ENCODE measurements at places on chromosomes 6 and 20.
A peak's percentile ranks its signal among the peaks of the same experiment; 100 is the strongest.

DNA sequence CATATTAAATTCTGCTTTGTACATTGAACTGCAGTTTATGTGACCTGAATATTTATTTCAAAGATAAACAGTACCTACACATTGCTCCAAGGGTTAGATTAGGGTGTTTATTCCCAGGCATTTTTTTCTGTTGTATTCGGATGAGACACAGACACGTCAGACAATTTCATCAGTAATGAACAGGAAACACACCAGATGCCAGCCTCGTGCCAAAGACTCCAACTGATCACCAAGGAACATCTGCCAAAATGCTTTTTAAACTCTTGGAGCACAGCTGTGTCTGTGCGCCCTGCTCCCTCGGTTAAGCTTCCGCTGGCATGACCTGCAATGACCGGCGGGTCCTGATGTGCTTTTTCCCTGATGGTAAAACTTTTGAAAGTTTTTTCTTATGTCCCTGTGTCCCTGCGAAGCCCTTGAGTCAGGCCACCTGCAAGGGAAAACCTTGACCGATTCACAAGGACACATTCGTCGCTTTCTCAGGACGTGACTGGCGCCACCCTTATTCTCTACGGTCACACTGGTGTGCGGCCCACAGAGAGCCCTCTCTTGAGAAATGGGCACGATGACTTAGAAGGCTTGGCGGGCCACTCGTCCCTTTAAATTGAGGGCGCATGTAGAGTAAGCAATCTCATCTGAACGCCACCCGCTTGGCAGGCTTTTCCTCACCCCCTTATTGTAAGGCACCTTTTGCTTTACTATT lies 173.9 kb downstream of the QKI start:
- DNase-seq: peak; percentile 45

- DNase-seq: no peak
Measured at GRCh38 chr6:117451671-117452070, 25.9 kb upstream of the ROS1 start.

DNA sequence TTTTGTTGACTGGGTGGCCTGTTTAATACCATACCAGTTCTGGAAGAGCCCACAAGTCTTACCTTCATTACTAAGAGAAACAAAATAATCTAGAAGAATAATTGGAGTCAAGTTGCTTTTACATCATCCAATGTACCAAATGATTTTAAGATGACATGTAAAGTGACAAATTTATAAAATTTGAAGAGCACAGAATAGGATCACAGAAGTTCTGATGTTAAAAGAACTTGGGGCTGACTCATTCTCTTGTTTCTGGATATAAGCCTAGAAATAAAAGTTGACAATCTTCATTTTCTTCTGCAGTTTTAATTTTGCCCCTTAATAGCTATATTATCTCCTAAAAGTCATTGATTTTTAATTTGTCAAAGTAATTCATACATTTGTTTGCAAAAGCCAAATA lies 317.5 kb upstream of the MARCKS start:
- DNase-seq: no peak

GRCh38 chr20:41798930-41799502 lies 180.8 kb upstream of the CHD6 start:
- no peak for DNase-seq

DNA sequence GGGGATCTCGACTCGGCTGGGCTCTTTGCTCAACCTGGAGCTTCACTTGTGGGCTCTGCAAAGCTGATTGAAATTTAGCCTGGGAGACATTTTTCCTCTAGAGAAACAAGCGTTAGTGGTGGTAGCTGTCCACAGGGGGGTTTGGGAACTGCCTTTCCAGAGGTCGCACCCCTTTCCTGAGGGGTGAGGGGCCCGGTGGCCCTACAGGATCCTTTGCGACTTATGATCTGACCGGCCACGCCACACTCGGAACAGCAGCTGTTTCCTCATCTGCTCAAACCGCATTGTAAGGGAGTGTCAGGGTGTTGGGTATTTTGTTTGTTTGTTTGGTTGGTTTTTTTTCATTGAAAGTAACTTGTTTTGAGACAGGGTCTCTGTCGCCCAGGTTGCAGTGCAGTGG lies 21.0 kb downstream of the PNLDC1 start:
- no peak for DNase-seq

- no peak for DNase-seq
Measured at GRCh38 chr20:31670371-31671228, 32.9 kb downstream of the COX4I2 start.

DNA sequence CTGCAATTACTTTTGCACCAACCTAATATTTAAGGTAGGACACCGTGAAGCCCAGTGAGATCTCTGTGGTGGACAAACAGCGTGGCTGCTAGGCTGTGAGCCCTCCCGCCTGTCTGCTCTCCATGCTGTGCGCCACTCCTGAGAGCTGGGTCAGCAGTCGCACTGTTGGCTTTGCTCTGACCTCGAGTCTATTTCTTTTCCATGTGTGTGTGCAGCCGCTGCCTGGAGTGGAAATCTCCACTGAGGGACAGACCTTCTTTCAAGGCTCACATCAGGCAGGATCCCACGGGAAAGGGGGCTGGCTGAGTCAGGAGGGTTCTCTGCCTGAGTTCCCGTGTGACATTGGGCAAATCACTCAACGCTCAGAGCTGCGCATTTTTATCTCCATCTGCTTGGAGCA lies 27.1 kb downstream of the RIPOR3 start:
- DNase-seq: no peak

Measured in AG04450 (cell line).